Right atrium auricular region (tissue), 2 donors: ENCODE measurements at places on chromosomes 6 and 20. TPM values are rescaled to one million over a fixed set of nuclear protein-coding genes. Genes with fewer than 3 reads are reported as not detected.

Gene PACSIN1
- total RNA-seq, result 6.3 TPM

DNA sequence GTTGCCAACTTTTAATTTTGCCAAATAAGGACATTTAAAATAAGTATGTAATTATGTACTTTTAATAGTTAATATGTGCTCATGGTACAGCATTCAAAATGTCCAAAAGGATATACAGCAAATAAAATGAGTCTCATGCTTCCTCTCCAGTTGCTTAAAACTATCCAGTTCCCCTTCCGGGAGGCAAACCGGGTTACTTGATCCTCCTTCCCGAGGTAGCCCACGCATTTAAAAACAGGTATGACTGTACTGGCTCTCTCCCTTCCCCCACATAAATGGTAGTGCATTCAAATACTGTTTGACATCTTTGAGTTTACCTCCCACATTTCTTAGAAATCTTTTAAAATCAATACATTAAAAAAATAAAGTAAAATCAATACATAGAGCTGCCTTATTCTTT, 66.4 kb downstream of the PHF20 start:
- DNase-seq, result no peak

GRCh38 chr6:7828124-7828523, 82.5 kb downstream of the TXNDC5 start:
- DNase-seq, result no peak

- DNase-seq, result no peak
Observed at GRCh38 chr20:17225851-17226409, 910 bp upstream of the PCSK2 start.

- no peak for DNase-seq
Observed at GRCh38 chr6:159343709-159344108, 174.5 kb downstream of the FNDC1 start.

GRCh38 chr6:65064844-65065243, 642.2 kb downstream of the EYS start:
- no peak for DNase-seq

GRCh38 chr6:109944448-109944847, 33.7 kb upstream of the GPR6 start:
- no peak for DNase-seq

GRCh38 chr6:28995093-28995650, 9.9 kb downstream of the ZNF311 start:
- no peak for DNase-seq

Gene TNFRSF21
- total RNA-seq, result 7.4 TPM

DNA sequence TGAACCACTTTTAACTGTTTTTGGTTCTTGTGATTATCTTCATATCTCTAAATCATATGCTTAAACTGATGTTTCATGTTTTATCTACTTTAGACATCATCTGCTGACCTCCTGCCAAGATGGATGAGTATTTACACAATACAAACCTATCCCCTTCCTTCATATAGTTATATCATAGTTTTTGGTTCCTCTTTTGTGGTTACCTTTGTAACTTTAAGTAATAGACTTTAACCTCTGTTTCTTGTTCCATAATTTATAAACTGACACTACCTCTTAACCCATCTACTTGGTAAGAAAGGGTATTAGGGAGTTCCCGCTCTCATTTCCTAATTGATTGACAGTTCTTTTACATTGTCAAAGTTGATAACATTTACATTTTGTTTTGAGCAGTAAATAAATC, 11.9 kb downstream of the PCMT1 start:
- no peak for DNase-seq

DNA sequence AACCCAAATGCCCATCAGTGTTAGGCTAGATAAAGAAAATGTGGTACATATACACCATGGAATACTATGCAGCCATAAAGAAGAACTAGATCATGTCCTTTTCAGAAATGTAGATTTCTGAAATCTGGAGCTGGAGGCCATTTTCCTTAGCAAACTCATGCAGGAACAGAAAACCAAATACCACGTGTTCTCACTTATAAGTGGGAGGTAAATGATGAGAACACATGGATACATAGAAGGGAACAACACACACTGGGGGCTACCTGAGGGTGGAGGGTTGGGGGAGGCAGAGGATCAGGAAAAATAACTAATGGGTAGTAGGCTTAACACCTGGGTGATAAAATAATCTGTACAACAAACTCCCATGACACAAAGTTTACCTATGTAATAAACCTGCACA, 188.9 kb upstream of the PRND start:
- no peak for DNase-seq

GRCh38 chr6:21771626-21772320, 178.2 kb downstream of the SOX4 start:
- no peak for DNase-seq

DNA sequence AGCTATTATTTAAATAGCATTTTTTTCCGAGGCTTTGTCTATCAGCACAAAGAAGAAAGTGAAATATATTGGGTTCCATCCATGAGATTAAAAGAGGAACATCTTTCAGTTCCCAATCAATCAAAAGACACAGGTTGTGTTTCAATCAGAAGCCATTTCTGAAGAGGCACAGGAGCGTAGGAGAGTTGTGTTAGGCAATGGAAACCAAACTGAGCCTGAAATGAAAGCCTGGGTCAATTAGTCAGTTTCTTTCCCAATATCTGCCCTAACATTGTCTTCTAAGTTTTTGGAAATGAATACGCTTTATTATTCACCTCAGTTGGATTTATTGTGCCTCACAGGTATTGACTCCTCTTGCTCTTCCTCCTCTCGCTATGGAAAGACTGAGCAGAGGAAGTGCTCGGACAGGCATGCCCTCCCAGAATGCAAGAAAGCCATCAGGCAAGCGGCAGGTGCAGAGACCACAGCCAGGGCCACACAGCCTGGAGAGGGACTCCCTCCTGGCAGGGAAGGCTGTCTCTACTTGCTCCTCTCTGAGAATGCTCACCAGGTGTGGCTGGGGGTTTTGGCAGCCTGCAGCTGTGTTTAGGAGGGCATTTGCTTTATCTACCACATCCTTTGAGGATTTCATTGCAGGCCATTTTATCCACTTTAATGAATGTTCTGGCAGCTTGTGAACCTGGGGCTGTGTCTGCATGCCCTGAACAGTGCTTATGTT, 100.8 kb upstream of the NEDD9 start:
- no peak for DNase-seq

- DNase-seq, result no peak
Observed at GRCh38 chr6:151339369-151339768, 52.0 kb downstream of the ZBTB2 start.

- no peak for DNase-seq
Observed at GRCh38 chr20:7673841-7674240, 266.4 kb downstream of the HAO1 start.

DNA sequence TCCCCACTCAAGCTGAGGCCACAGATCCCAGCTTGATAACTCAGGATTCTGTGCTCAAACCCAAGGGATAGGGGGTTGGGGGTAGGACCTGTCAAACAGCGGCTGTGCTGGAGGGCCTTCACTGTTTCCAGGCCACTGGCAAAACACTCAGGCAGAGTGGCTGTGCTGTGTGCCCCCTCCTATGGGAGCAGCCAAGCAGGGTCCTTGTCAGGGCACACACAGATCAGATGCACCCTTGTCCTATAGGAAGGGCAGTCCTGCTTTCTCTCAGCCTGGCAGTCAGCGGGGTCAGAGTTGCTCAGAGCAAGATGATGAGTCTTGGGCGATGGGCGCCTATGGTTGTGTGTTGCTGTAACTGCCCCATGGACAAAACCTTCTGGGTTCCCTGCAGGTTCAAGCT, 554.8 kb downstream of the TBC1D32 start:
- DNase-seq, result no peak

DNA sequence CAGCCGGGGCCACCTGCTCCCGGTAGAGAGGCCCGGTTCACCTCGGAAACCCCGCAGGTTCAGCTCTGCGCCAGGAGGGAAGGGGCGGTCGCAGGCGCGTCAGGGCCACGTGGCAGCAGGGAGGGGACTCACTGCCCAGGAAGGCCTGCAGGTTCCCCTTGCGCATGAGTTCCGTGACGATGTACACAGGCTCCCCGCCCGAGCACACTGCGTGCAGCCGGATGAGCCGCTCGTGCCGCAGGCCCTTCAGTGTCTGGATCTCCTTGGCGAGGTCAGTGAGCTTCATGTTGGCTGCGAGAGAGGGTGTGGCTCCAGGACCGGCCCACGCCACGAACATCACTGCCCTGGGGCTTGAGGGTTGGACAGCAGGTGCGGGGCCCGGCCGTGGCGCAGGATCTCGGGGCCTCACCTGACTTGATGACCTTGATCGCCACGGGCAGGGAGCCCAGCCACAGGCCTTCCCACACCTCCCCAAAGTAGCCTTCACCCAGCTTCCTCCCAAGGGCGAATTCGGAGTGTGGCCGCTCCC, 4.9 kb upstream of the PTK6 start:
- no peak for DNase-seq

GRCh38 chr20:22338140-22338708, 246.1 kb downstream of the FOXA2 start:
- no peak for DNase-seq

Gene MOXD1
- 9.3 TPM for total RNA-seq

DNA sequence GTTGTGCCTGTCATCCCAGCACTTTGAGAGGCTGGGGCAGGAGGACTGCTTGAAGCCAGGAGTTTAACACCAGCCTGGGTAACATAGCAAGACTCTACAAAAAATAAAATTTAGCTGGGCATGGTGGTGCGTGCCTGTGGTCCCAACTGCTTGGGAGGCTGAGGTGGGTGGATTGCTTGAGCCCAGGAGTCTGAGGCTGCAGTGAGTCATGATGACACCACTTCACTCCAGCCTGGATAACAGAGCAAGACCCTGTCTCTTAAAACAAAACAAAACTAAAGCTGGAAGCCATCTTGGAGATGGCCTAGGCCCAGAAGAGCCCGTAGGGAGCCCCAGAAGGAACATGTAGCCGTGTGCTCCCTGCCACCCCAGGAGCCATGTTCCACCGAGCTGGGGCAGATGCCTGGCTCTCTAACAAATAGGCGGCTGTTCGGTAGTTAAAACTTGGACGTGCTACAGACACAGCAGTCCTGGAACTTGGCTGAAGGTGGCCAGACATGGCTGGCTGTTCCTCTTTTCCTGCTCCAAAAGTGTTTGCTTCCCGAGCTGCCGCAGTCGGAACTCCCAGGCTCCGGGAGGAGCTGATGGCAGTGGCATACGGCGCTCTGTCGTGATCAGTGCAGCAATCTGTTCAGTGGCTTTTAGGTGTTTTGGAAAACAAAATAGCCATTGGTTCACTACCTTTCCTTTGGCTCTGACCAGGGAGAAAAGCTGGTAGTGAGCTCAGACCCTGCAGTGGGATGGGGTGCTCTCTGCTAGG, 37.0 kb downstream of the DYNLT1 start:
- DNase-seq, result no peak

DNA sequence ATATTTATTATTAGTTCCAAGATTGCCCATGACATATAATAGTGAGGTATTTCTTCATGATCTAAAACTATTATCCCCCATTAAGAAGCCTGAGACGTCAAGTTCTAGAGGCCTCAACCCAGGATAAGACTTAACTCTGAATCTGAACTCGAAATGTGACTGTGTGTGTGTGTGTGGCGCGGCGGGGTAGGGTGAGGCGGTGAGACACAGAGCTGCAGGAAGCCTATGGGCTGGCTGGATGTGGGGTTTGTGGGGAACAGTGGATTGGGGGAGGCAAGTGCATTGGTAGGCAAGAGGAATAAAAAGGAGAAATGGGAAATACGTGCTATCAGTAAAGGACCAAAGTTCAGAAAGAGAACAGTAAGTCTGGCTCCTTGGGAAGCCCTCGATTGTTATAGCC, 66.5 kb upstream of the RNF146 start:
- no peak for DNase-seq

DNA sequence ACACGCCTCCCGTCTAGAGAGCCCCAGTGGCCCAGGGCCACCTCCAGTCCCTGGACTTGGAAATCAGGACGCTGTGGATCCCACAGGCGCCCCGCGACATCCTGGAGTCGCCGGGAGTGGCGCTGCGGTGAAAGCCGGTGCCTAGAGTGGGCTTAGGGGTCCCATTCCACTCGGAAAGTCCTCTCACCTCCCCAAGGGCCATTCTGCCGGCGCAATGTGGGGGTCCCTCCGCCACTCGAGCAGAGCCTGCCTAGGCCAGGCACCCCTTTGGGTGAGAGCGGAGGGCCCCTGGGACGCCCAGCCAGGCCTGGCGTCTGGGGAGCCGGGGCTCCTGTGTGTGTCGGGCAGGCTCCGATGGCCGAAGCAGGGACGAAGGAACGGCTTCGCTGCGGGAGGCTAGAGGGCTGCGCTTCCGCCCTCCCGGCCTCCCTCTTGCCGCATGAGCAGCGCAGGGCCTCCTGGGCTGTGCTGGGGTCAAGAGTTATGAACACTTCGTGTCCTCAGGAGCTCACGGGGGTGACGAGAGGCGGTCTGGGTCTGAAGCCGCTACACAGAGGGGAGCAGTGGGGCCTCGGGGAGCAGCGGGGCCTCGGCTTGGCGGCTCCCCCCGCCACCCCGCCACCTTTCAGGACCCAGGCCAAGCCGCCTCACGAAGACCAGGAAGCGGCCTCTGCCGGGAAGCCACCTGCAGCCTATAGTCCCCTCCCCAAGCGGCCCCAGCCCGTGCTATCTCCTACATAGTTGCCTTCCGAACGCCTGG, 13.6 kb downstream of the POU3F2 start:
- no peak for DNase-seq

DNA sequence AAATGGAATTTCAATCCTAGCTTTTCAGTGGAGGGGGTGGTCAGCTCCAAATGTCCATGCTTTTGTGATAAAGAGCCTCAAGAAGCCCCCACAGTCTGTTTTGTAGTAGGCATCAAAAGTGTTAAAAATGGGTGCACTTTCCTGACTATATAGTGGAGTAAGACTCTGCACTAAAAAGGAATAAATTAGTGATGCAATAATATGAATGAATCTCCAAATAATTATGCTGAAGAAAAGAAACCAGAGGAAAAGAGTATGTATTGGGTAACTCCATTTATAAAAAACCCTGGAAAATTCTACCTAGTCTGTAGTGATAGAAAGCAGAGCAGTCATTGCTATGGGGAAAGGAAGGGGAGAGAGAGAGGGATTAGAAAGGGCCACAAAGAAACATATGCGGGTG, 310.4 kb upstream of the SUPT3H start:
- no peak for DNase-seq

GRCh38 chr20:53737396-53738038, 143.9 kb upstream of the ZNF217 start:
- no peak for DNase-seq

Gene EFCAB8
- not detected for total RNA-seq

Gene RIMS1
- total RNA-seq, result 1.3 TPM

DNA sequence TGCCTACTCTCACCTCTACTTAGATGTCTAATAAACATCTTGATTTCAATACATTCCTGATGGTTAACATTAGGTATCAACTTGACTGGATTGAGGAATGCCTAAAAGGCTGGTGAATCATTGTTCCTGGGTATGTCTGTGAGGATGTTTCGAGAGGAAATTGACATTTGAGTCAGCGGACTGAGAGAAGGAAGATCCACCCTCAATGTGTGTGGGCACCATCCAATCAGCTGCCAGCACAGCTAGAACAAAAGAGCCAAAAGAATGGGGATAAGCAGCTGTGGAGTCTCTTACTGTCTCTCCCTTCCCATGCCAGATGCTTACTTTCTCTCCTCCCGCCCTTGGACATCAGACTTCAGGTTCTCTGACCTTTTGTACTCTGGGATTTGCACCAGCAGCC, 128.6 kb upstream of the HS3ST5 start:
- no peak for DNase-seq

- no peak for DNase-seq
Observed at GRCh38 chr20:32183947-32184635, 23.5 kb downstream of the PLAGL2 start.

GRCh38 chr20:11190741-11191140, 516.9 kb upstream of the JAG1 start:
- DNase-seq, result no peak

Gene TRIM10
- not detected for total RNA-seq
